ENCODE measurements at places on chromosomes 16 and 17. TPM values are rescaled to one million over a fixed set of nuclear protein-coding genes. Genes with fewer than 3 reads are reported as not detected.

Gene GNG13
- not detected for total RNA-seq

Gene INO80E
- total RNA-seq, result 37.4 TPM

Gene FMNL1
- 15.3 TPM for total RNA-seq

Gene HSD11B2
- 198 TPM for total RNA-seq

Gene YBX2
- total RNA-seq, result 2.0 TPM

Gene ZNF19
- 7.9 TPM for total RNA-seq

Gene NPW
- total RNA-seq, result 7.0 TPM

Gene CD19
- 1.6 TPM for total RNA-seq

Gene GCGR
- 14.0 TPM for total RNA-seq

Gene HBA2
- total RNA-seq, result 14,996 TPM

Gene AOC3
- total RNA-seq, result 9.6 TPM

Gene VASN
- 94.4 TPM for total RNA-seq

Gene KIF2B
- total RNA-seq, result not detected

Gene CFAP119
- total RNA-seq, result 7.0 TPM

Gene CES5A
- total RNA-seq, result not detected

Gene PIRT
- not detected for total RNA-seq

Gene KRTAP3-2
- total RNA-seq, result not detected

Gene MPO
- total RNA-seq, result 93.6 TPM

Gene KRTAP4-5
- total RNA-seq, result not detected

Gene ADGRG1
- total RNA-seq, result 66.2 TPM

Gene RNU2-1
- total RNA-seq, result not detected

Gene SLC16A6
- total RNA-seq, result 1.7 TPM

Gene PABPN1L
- not detected for total RNA-seq

Gene ACE
- total RNA-seq, result 21.4 TPM

Measured in metanephros (tissue), 2 donors.